G401 (cell line): ENCODE measurements at places on chromosomes 2 and 18. TPM values are rescaled to one million over a fixed set of nuclear protein-coding genes. Genes with fewer than 3 reads are reported as not detected.

- DNase-seq: no peak
Observed at GRCh38 chr18:3172097-3172496, 47.7 kb downstream of the MYOM1 start.

DNA sequence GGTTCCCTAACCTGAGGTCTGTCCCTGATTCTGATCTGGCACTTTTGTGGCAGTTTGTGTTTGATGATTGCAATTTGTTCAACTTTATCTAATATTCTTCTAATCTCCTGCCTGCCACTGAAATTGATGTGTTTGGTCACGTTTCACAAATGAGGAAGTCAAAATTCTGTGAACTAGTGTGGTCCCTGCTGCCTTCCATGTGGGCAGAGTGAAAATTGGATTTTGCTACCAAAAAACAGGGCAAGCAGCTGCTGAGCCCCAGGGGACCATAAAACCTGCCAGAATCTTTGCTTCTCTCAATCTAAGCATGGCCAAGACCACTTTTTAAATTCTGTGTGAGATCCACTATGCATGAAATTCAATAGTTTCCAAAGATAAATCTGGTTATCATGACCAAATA, 195.5 kb upstream of the CYRIA start:
- DNase-seq: peak; percentile 80

DNA sequence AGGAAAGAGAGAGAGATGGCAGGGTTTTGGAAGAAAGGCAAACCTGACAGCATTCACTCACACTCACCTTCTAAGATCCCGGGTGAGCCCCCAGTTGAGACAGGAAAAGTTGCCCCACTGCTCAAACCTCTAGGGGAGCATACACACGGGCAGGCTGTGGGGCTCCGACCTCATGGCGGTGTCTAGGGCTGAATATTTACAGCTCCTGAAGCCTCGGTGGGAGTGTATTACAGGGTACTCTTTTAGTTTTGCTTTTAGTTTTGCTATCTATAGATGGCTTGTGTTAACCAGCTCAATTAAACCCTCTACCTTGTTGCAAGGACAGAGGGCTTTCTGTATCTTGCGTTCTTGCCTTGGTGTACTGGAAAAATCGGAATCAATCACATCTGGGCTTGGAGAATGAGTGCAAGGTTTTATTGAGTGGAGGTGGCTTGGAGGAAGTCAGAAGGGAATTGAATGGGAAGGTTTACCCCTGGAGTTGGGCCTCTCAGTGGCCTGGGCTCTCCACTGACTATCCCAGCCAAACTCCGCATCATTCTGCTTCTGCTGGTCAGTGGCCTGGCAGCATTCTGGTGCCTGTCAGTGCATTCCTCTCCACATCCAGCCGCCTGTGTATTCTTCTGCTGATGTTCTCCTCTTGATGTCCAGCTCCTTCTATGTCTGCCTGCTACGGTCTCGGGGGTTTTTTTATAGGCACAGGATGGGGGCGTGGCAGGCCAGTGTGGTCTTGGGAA, 10.1 kb upstream of the IFIH1 start:
- no peak for DNase-seq

GRCh38 chr2:226378753-226379705, 420.6 kb downstream of the IRS1 start:
- no peak for DNase-seq

DNA sequence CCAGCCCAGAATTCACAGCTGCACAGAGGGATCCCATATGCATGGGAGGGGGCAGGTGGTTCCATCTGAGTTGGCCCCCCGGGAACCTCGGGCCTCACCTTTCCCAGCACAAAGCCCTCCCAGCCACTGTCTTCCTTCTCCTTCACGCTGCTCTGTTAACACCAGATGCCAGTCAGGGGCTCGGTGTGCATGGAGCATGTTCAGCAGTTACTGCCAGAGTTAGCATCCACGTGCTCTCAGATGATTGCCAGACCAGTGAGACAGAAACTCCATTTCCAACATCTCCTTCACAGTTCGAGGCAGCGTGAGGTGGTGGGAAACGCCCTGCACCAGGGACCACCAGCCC, 101.0 kb downstream of the PTGR3 start:
- DNase-seq: no peak

DNA sequence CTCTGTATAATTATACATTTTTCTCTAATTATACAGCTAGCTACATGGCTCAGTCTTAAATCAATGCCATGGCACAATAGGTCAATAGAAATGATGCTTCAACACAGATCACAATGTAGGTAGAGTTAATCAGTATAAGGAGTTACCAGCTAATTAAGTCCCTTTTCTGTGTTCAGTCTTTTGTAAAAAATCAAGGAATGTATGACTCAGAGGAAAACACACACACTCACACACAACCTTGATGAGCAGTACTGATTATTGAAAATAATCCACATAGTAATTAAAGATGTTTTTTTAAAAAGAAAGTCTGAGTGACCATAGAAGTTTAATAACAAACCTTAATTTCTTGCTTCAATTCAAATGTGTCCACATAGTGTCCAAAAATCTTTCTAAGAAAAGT, 691.3 kb downstream of the LRP1B start:
- no peak for DNase-seq

DNA sequence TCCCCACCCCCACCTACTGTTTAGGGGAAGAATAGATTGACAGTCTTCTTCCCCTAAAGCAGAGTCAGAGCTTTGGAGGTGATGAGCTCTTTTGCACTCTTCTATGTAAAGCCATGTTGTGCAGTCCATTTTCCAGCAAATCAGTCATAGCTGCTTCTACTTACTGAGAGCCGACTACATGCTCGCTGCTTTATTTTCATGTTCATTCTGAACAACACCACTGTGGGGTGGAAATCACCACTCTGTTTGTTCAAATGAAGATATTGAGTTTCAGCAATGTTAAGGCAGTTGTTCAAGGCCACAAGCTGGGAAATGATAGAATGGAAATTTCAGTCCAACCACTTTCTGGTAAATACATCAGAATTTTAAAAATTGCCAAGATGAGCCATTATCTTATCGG, 88.3 kb downstream of the INSIG2 start:
- DNase-seq: no peak

GRCh38 chr2:105782646-105783045, 37.9 kb downstream of the NCK2 start:
- no peak for DNase-seq

CPO gene
- total RNA-seq: 0.62 TPM in 1 of 2 replicates, not detected in the other

DNA sequence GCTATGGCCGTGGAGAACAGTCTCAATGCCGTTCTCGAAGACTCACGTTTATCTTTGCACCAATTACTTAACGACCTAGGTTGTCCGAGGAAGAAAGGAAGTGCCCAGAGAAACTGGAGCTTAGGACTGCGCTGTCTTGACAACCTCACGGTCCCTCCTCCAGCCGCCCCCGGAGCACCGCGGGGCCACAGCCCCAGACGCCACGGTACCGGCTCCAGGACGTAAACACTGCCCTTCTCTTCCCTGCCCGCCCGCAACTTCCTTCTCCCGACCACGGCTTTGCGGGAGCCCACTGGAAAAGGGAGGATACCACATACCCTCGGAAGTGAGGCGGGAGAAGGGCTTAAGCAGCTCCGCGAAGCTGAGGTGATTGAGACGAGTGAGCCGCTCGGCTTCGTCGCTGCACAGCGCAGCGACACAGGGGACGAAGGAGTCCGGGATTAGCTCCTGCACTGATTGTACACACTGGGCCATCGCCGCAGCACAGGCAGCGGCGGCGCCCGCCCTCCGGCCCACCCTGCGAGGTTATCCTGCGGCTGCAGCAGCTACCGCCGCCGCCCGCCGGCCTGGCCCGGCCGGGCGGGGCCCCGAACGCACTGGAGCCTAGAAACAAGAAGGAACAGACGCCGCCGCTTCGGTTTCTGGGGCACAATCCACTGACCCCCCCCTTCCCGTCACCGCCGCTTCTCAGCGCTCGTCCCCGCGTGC, 483 bp downstream of the TRAPPC8 start:
- peak; percentile 43 for DNase-seq
